Muscle of back (tissue), 13 donors: ENCODE measurements at places on chromosomes 5 and 9. TPM values are rescaled to one million over a fixed set of nuclear protein-coding genes. Genes with fewer than 3 reads are reported as not detected.

DNA sequence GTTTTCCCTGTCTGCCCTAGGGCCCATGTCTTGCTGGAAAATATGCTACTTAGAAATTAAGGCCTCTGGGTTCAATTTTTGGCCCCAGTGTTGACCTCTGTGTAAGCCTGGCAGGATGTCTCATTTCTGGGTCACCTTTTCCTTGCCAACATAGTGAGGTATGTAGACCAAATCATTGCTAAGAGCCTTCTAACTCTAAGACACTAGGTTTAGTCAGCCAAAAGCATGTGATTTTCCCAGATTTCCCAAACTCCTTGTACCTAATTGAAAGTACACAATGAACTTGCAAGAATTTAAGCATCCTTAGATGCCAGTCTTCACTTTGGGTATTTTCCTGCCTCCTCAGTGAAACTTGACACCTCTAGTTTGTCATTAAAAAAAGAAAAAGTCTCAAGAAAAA is 77.0 kb downstream of the GALNT10 start:
- no peak for DNase-seq

C9orf153 gene
- polyA plus RNA-seq, result not detected

DNA sequence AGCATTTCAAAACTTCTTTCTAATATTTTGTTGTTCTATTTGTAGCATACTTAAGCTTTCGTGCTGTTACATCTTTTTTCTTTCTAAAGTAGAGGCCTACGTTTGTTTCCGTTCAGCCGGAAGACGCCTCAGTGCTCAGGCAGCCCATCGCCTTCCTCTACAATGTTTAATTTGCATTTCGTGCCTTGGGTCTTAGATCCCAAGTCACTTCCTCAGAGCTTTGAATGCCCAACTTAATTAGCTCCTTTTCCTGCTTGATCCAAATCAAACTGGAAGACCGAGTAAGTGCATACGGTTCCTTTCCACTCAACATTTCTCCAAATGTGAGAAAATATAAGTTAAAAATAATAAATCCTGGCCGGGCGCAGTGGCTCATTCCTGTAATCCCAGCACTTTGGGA is 43.2 kb downstream of the MRPL36 start:
- DNase-seq, result no peak

STING1 gene
- polyA plus RNA-seq, result 40.3 TPM

DNA sequence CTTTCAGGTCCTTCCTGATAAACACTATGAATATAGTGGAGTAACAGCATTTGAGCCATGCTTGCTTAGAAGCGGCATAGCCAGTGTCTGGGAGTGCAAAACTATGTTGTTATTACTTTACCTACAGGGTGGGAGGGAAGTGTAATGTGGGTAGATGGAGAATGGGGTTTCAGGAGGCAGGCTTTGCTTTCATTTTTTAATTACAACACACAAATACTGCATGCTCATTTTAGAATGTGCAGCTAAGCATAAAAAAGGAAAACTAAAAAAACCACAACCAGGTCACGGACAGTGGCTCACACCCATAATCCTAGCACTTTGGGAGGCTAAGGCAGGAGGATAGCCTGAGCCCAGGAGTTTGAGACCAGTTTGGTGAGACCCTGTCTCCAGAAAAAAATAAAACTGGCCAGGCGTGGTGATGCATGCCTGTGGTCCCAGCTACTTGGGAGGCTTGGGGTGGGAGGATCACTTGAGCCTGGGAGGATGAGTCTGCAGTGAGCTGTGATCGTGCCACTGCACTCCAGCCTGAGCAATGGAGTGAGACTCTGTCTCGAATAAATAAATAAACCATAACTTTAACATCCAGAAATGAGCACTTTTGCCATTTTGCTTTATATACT is 20.2 kb downstream of the HAVCR1 start:
- no peak for DNase-seq

DNA sequence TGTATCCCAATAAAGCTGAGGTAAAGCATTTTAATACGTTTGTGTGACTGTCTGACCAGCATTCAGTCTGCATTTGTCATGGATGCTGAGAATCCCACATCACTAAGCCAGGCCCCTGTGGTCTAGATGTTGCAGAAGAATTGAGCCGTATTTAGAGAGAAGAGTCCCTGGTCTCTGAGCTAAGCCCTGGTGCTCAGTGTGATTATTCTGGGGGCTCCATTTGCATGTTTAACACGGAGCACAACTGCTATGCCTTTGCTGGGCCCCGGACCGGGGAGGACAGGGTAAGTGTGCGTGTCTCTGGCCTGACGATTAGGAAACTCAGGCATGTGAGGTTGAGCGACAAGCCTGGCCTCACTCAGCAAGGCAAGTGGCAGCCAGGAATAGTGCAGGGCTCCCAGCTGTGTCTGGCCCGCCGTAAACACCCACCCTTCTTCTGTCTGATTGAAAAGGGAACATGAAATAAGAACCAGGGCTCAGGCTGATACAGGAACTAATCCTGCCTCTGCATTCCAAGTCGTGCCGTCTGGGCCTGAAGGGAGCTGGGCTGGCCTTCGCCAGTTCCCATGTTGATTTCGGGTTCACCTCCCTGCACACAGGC is 22.3 kb downstream of the FAM78A start:
- peak; percentile 79 for DNase-seq

WNK2 gene
- polyA plus RNA-seq, result 14.1 TPM

ATP6V1G1 gene
- polyA plus RNA-seq, result 135 TPM

DNA sequence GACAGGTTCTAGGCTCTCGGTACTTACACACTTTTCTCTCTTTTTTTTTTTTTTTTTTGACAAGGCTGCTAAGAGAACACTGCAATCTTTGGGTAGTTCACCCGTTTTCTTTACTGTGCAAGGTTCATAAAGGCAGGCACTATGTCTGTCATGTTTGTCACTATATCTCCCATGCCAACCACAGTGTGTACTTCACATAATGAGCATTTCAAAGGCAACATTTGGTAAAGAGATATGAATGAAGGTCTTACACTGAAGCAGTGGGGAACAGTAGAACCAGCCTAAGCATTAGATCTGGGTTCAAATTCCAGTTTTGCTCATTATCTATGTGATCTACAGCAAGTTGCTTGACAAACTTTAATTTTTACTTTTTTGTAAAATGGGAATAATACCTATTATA is 1.5 kb upstream of the HMGCR start:
- DNase-seq, result no peak

DNA sequence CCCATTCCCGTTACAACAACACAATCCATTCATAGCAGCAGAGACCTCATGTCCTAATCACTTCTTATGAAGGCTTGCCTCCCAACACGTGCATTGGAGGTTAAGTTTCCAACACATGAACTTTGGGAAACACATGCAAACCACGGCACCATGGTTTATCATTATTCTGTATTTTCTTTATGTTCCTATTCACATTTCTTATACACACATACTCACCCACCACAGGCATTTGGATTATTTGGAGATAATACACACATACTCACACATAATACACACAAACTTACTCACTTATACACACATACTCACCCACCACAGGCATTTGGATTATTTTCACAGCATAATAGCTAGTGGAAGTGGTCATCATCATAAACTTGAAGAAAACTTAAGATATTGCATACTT is 75.6 kb downstream of the C7 start:
- no peak for DNase-seq

DNA sequence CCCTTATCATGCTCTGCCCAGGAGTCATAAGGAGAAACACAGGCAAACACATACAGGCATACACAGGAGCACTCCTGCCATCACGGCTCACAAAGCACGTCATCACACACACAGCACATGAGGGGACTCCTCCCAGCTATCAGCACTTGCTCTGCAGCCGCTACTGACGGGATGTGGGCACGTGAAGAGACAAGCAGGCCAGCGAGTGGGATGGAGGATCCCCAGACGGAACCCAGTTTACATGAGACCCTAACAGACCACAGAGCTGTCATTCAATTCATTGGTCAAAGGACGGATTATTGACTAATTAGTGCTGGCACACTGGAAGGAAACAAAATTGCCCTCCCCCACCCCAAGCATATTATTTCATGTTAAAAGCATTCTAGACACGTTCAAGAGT is 53.6 kb downstream of the SEMA4D start:
- no peak for DNase-seq

- no peak for DNase-seq
Observed at GRCh38 chr9:86723346-86723745, 224.0 kb downstream of the GAS1 start.

GRCh38 chr9:33225319-33226147 is 14.4 kb upstream of the SPINK4 start:
- DNase-seq, result peak; percentile 89

- DNase-seq, result no peak
Observed at GRCh38 chr5:40787986-40788385, 10.2 kb downstream of the PRKAA1 start.

KIF12 gene
- polyA plus RNA-seq, result 0.66 TPM

DNA sequence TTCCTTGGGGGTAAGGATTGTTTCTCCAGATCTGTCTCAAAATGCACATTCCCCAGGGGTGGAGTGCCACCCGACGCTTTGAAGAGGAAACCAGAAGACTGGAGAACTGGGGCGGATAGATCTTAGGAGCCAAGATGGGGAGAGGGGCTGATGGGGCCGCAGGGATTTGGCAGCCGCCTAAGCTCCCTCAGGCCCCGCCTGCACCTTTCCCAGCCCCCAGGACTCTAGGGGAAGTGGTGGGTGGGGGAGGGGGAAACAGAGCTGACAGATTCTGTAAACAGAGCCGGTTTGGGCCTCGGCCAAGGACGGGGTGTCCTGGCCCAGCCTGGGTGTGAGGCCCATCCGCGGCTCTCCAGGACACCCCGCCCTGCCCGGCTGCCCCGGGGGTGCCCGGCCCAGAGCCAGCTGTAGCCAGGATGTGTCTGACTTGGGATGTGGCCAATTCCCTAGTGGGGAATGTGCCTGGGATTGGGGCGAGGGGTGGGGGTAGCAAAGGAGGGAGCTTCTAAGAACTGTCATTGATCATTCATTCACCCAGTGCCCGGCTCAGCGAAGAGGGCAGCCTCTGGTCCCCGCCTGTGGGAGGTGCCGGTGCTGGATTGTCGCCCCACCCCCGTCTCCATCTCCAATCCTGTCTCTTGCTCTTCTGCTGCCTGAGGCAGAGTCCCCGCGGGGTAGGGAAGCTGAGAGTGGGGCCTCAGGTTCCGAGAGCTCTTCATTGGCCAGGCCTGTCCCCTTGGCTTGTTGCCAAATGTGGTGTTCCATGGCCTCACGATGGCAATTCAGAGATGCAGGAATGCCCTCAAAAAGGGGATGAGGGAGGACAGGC is 54.8 kb upstream of the CDKN2AIPNL start:
- DNase-seq, result peak; percentile 72

GRCh38 chr9:96495341-96495740 is 45.4 kb downstream of the HABP4 start:
- DNase-seq, result no peak

DNA sequence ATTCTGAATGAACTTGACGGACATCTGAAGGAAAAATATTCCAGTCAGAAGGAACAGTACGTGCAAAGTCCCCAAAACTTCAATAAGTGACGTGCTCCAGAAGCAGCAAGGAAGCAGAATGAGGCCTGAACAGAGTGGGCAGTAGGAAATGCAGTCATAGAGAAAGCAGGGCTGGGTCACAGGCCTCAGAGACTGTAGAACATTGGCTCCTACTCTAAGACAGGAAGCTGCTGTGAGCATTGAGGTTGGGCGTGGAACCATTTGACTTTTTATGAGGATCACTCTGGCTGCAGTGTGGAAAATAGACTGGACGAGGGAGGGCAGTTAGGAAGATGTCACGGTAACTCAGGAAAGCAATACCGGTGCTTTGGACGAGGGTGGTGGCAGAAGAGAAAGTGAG is 64.0 kb downstream of the DOCK8 start:
- no peak for DNase-seq

DNA sequence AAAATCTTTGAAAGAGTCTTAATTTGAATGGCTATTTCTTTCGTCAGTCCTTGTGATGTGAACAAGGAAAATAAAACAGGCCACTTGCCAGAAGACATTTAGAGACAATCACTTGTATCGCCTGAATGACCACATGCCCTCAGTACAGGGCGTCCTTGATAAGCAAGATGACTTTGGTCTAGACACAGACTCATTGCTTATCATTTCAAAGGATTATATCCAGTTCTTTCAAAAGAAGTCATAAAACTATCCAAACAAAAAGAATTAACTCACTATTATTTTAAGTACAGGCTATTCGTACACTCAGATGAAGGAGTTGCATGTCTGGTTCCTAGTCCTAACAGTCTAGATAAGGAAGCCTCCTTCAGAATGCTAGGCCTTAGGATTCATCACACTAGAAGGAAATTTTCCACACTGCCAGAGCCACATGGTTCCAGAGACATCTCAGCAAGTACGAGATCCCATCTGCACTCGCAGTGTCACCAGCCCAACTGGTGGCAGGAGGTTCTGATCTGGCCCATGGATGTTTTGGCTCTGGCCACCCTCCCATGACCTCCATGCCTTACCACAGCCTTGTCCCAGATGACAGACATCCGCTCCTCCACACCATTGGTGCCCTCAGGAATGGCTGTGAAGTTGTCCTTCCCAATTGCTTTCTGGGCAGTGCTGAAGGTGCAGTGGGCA is 109.6 kb downstream of the DPYSL3 start:
- no peak for DNase-seq
